ENCODE measurements at places on chromosomes 12 and 14.

DNA sequence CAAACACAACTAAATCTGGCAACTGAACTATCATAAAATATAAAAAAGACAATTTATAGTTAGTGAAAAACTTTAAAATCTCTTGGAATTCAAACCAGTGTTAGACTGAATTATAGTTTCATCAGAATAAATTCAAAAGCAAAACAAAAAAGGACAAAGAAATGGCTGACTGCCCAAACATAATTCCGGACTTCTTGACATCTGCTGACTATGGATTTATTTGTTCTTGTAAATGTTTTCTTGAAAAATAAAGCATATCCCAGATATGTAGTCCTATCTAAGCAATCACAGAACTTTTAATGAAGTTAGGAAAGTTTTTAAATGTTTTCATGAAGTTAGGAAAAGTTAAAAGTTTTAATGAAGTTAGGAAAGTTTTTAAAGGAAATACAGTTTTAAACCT lies 45.8 kb upstream of the CNTN1 start:
- DNase-seq: no peak

- no peak for DNase-seq
Measured at GRCh38 chr12:131350943-131351318, 360.0 kb upstream of the SFSWAP start.

DNA sequence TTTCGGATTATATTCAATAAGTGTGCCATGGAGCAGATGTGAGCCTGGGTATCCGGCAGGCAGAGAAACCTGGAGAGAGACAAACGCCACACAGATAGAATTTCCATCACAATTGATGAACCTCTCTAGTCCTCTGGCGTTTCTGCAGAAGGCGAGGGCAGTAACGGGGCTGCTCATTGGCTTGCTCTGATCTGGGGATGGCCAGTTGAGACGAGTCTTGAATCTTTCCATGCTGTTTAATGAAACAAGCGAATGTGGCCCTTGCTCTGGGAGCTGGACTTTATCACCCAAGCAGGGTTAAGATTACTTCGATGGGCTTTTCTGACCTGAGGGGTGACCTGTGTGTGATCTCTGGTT lies 42.4 kb upstream of the CLMN start:
- no peak for DNase-seq

GRCh38 chr12:57164966-57165625 lies 17.7 kb upstream of the LRP1-AS start:
- no peak for DNase-seq

GRCh38 chr14:31024010-31024480 lies 1.4 kb upstream of the AP4S1 start:
- DNase-seq: no peak

DNA sequence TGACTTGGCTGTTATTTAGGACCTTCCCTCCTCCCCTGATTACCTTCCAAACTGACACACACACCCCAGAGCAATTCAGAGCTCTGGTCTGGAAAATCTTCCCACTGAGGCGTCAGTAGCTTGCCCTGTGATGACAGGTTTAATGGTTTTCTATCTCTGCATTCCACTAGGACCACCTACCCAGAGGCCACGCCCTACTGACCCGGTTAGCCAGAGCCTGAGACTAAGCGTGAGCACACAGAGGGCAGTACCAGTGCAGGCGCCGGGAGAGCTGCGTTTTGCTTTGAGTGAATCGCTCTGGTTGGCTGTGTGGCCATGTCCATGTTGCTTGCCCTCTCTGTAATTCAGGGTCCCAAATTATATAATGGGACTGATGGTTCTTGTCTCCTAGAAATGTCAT lies 36.2 kb upstream of the ATP2A2 start:
- no peak for DNase-seq

GRCh38 chr12:108629824-108630476 lies 3.7 kb downstream of the SELPLG start:
- DNase-seq: no peak

GRCh38 chr14:42222924-42223471 lies 616.3 kb downstream of the LRFN5 start:
- no peak for DNase-seq

DNA sequence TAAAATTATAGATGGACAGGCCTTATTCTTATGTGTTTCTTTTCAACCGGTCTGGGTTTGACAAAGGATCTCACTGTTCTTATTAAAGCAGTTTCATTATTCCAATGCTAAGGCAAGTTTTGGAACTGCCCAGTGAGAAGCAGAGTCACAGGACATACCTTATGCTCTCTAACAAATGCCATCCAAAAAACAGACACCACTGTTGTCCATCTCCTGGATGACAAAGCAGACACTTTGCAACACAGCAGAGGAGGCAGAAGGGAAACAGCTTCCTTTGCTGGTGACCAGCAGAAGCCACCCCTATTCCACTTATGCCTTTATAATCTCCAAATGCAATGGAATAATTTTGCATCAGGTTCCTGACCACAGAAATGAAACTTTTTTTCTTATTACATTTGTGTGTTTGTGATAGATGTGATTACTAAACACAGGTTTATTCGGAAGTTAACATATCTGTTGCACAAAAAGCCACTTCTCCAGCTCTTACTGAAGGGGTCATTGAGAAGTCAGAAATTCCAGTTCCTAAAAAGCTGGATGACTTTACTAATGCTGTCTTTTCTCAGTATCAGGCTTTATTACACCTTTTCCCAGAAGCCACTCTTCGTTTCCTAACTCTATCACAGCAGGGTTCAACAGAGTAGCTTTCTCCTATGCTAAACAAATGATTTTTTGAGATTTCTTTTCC lies 115.6 kb downstream of the BTG1 start:
- no peak for DNase-seq

DNA sequence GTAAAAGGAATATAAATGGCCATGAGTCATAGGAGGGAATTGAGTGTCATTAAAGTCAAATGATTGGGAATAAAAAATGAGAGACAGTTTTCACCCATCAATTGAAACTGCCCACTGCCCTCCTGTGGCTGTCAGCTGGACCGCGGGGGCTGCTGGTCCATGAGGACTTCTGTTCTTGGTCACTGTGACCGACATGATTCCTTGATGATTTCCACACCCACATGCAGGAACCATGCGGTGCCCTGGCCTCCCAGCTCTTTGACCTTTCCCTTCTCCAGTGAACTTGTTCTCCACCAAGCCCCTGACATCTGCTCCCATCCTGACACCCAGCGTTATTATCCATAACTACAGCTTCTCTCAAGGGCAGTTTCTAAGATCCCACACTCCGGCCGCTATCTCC lies 48.4 kb downstream of the C12orf75 start:
- DNase-seq: no peak

DNA sequence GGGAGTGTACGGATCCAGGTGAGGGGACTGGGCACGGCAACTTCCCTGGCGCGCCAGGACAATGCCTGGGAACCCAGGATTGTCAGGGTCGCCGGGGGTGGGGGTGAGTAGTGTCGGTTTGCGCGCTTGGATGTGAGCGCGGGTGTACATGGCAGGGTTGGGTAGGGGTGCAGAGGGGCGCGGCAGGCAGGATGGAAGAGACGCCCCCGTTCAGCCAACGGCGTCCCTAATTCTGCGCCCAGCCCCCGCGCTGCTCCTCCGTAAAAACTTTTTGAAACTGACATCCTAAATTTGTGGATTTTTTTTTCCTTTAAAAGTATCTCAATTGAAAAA lies 3.1 kb downstream of the DIO3 start:
- no peak for DNase-seq

DNA sequence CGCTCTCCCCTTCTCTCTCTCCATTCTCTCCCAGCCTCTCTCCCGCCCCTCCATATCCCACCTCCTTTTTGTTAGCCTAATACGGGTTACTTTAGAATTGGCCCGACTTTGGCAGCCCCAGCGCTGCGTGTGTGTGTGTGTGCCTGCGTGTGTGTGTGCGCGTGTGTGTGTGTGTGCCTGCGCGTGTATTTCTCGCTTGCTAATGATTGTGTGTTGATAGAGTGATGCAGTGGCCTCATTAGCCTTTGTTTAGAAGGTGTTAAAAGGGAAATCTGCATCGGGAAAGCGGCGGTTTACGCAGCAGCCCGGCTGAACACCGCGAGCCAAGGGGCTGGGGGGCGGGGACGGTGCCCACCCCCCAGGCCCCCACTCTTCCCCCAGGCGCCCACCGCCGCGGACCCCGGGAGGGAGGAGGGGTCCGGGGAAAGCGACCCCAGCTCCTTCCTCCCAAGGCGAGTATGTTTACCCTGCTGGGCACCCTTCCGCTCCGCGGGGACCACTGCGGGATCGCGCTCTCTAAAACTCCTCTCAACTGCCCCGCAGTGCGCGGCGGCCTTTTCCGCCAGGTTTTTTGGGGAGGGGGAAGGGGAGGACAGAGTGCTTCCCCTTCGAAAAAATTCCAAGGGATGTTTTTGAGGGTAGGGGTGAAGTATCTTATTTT lies 6.8 kb upstream of the LHX5 start:
- DNase-seq: no peak

GRCh38 chr12:630656-631632 lies 32.3 kb downstream of the NINJ2 start:
- DNase-seq: peak; percentile 30

- no peak for DNase-seq
Measured at GRCh38 chr12:15962760-15963159, 51.6 kb downstream of the DERA start.

DNA sequence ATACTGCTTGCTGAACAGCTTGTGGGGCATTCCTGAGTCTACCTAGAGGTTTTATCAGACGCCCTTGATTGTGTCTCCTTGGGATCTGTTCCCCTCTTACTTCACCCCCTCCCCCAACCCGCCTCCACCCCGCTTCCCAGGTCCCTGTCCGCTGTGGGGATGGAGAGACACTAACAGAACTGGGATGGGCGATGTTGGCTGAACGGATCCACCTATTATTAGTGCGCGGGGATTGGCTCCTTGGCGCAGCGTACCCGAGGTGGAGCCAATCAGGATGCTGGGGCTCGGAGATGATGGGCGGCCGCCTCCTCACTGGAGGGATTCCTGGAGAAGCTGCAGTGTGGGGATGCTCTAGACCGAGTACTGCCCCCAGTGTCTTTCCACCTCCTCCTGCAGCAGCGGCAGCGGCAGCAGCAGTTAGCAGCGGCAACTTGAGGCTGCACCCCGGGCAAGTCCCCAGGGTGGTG lies at the start of gene SYT1:
Gene SYT1 (plus strand): TSS at position 372 of the 467 bp plus-strand sequence.
- DNase-seq: no peak

GRCh38 chr12:131164096-131164872 lies 210.6 kb downstream of the ADGRD1 start:
- no peak for DNase-seq

DNA sequence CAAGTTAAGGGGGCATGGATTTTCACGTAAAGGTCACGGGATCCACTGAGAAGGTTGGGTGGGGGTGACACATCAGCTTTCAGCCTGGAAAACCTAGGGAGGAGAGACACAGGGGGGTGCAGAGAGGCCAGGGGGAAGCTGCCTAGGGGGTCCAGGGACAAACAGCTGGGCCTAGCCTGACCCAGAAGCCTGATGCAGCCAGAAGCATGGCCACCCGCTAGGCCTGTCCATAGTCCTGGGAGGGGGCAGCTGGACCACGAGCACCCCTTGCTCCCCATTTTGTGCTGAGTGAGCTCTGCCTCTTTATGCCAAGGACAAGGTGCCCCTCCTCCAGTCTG lies 322.7 kb upstream of the RTL1 start:
- DNase-seq: no peak

DNA sequence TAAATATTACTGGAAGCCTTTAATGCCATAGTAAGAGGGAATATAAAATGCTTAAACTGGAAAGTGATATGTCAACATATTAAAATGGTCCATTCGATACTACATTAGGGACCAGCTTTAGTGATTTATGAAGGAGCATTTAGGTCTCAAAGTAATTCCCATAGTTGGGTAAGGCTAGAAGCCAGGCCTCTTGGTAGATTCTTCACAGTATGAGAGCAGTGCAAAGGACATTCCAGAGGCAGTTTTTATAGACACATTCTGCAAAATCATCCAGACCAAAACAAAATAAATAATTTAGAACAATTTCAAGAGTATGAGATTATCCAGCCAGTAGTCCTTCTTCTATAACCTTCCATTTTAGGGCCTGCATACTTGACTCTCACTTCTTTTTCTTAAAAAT lies 142.6 kb upstream of the PDZRN4 start:
- no peak for DNase-seq

GRCh38 chr12:124771462-124772288 lies 92.0 kb downstream of the SCARB1 start:
- DNase-seq: peak; percentile 54

- no peak for DNase-seq
Measured at GRCh38 chr14:47020500-47020899, 368.9 kb upstream of the RPL10L start.

GRCh38 chr12:5172886-5173285 lies 129.2 kb downstream of the KCNA5 start:
- no peak for DNase-seq

DNA sequence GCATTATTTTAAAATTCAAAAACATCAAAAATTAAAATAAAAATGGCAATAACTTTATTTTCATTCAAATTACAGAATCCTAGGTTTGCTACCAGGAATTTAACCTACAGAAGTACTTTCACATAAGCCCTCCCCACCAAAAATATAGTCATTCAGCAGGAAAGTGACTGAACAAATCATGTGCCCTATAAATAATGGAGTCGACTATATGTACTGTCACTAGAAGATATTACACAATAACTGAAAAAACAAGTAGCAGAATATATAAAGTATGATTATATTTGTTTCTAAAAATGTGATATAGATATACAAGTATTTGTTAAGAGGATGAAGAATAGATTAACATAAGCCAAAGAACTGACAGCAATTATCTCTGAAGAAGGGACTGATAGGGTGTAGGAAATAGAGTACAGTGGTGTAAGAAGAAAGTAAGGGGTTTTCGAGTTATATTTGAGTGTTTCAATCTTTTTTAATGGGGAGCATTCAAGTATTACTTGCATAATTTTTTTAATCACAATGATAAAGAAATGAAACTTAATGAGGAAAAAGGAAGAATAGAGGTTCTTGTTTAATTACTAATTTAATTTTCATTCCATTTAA lies 7.9 kb downstream of the C2CD5 start:
- DNase-seq: no peak

DNA sequence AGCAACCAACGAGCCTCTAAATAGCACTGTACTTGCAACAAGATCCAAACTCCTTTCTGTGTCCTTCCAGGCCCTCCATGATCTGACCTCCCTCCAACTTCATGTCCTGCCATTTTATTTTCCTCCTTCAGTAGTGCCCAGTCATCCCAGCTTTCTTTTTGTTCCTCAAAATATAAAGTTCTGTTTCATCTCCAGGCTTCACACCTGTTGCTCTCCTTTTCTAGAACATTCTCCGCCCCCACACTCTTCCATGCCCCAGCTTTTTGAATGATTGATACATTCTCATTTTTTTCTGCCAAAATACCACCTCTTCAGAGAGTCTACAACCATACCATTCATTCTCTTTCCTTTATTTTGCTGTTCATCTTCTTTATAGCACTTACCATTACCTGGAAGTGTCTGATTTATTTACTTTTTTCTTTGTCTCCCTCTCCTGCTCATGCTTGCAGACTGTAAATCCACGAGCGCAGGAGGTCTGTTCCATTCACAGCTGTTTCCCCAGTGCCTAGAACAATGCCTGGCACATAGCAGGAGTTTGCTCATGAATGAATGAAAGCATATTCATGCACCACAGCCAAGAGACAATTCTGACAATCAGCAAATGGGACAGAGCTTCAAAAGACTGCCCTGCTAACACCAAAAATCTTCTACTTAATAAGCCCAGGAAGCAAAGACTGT lies 296.4 kb downstream of the RPAP3 start:
- DNase-seq: no peak

- DNase-seq: no peak
Measured at GRCh38 chr14:75699331-75699730, 38.3 kb downstream of the TTLL5 start.

Data from activated CD8-positive, alpha-beta memory T cell treated with anti-CD3 and anti-CD28 coated beads for 4 hours (primary cell).